Central memory CD4-positive, alpha-beta T cell (primary cell): ENCODE measurements at places on chromosomes 16 and 17.

DNA sequence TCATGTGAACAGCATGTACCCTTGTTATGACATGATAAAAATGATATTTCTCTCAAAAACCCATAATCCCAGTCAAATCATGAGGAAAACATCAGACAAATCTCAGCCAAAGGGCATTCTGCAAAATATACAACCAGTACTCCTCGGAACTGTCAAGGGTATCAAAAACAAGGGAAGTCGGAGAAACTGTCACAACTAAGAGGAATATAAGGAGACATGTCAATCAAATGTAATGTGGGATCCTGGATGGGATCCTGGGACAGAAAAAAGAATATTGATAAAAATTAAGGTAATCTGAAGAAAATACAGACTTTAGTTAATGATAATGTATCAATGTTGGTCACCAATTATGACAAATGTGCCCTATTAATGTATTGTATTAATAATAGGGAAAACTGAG is 15.6 kb upstream of the CDYL2 start:
- no peak for DNase-seq

DNA sequence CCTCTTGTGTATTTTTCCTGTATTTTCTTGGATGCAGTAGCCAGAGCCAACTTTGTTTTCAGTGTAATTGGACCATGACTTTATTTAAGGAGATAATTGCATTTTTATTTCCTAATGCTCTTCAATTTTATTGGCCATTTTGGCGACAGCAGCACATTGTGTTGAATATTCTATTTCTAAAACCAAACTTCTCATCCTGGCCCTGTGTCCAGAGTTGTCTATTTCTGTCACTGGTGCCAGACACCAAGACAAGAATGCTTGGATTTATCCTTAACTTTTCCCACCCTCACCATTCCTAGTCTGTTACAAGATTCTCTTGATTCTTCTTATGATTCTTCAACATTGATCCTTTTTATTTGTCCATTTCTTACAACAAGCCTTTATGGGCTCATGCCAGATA is 37.1 kb downstream of the ARHGAP44 start:
- no peak for DNase-seq

DNA sequence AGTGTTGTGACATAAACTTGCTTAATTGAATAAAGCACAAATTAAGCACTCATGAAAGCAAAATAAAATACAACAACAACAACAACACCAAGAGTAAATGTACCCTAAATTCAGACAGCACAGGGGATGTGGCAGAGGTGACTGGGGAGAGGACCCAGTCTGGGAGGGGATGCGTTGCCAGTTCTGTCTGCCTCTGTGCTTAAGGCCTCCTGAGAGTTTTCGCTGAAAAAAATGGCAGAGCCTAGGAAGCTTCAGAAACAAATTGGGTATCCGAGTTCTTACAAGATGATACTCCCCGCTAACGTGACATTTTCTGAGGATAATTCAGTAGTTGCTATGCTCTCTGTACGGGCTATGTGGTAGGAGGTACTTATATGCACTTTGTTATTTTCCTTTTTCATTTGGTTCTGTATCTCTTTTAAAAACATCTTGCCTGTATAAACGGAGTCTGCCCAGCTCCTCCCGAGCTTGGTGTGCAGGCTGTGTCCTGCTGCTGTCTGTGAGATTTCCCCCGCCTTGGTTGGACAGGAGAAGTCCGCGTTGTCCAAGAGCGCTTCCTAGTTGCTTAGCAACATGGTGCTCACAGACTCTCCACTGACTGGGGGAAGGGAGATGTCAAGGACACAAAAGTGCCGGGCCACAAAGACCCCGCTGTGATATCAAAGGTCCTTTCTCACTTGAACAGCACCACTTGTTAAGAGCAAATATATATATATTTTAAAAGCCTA is 134.2 kb upstream of the CPHXL start:
- no peak for DNase-seq

DNA sequence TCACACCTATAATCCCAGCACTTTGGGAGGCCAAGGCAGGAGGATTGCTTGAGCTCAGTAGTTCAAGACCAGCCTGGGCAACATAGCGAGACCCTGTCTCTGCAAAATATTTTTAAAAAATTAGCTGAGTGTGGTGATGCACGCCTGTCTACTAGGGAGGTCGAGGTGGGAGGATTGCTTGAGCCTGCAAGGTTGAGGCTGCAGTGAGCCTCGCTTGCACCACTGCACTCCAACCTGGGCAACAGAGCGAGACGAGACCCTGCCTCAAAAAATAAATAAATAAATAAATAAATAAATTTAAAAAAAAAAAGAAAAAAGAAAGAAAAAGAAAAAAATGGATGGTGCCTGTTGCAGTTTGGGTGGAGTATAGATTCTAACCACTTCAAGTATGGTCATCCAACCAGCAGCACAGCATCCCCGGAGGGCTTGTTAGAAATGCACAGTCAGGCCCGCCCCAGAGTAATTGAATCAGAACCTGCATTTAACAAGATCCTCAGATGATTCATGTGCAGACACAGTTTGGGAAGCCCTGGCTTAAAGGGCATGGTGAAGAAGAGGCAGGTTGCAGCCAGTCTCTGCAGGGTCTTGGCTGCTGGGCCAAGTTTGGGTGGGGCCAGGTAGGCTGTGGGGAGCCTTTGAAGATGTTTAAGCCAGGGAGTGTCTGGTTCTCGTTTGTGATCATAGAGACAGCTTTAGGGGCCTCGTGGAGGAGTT is 40.8 kb downstream of the MRC2 start:
- no peak for DNase-seq

- DNase-seq: no peak
Observed at GRCh38 chr17:74807441-74807840, 31.3 kb upstream of the NAT9 start.

DNA sequence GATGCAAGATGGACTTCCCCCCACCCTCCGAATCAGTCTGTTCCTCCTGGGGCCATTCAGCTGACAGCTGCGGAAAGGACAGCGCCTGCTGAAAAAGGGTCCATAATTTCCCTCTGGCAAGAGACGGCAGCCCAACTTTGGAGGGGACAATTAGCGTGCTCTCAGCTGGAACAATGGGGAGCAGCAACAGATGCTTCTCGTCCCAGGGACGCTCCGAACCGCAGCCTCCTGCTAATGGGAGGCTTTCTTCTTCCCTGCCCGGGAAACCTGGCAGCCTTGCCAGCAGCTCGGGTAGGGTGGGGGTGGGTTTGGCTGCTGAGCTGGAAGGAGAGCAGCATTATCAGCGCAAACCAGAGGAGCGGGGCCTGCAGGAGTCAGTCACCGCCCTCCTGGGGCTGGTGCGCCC is 500.0 kb upstream of the SALL1 start:
- DNase-seq: no peak

- DNase-seq: no peak
Observed at GRCh38 chr16:11596572-11597226, 10.0 kb upstream of the LITAF start.

GRCh38 chr16:27514806-27515205 is 34.9 kb downstream of the GTF3C1 start:
- DNase-seq: no peak

GRCh38 chr17:14417336-14417735 is 116.5 kb downstream of the HS3ST3B1 start:
- no peak for DNase-seq

- DNase-seq: peak; percentile 62
Observed at GRCh38 chr17:876272-876671, 94.1 kb downstream of the MRM3 start.

- no peak for DNase-seq
Observed at GRCh38 chr16:46466239-46466638, 154.9 kb downstream of the SHCBP1 start.

GRCh38 chr16:81526935-81527334 is 82.3 kb downstream of the CMIP start:
- DNase-seq: peak; percentile 19

DNA sequence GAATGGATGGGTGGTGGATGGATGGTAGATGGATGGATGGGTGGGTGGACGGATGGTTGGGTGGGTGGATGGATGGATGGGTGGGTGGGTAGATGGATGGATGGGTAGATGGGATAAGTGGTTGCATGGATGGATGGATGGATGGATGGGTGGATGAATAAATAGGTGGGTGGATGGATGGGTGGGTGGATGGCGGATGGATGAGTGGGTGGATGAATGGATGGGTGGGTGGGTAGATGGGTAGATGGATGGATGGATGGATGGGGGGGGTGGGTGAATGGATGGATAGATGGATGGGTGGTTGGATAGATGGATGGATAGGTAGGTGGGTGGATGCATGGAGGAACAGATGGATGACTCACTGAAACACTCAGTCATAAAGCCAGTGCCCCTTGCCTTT is 51.0 kb upstream of the FASN start:
- no peak for DNase-seq

- no peak for DNase-seq
Observed at GRCh38 chr17:1177016-1177700, 2.6 kb downstream of the ABR start.

- no peak for DNase-seq
Observed at GRCh38 chr17:10807704-10808128, 3.8 kb upstream of the TMEM238L start.

- DNase-seq: no peak
Observed at GRCh38 chr17:43832168-43832975, 574 bp downstream of the MPP3 start.

GRCh38 chr17:69335058-69335457 is 8.1 kb upstream of the ABCA5 start:
- DNase-seq: peak; percentile 4

DNA sequence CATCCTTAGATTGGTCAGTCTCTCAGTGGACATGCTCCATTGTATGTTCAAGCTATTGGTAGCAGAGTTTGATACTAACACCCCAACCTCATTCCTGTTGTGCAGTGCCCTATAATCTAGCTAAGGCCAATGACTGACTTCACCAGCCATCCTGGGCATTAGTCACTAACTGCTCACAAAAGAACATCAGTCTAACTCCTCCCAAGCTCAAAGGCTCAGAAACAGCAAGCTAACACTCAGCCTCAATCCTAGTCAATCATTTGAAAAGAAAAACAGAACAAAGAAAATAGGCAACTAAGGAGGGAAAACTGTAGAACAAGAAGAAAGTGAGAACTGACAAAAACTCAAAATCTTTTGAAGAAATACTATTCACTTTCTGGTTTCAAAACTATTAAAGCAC is 199.1 kb upstream of the C17orf78 start:
- DNase-seq: no peak

GRCh38 chr16:21697032-21697431 is 33.3 kb downstream of the OTOA start:
- DNase-seq: no peak

- no peak for DNase-seq
Observed at GRCh38 chr17:60863892-60864707, 186.4 kb downstream of the BCAS3 start.

- DNase-seq: no peak
Observed at GRCh38 chr17:49312722-49313121, 49.3 kb downstream of the ZNF652 start.

DNA sequence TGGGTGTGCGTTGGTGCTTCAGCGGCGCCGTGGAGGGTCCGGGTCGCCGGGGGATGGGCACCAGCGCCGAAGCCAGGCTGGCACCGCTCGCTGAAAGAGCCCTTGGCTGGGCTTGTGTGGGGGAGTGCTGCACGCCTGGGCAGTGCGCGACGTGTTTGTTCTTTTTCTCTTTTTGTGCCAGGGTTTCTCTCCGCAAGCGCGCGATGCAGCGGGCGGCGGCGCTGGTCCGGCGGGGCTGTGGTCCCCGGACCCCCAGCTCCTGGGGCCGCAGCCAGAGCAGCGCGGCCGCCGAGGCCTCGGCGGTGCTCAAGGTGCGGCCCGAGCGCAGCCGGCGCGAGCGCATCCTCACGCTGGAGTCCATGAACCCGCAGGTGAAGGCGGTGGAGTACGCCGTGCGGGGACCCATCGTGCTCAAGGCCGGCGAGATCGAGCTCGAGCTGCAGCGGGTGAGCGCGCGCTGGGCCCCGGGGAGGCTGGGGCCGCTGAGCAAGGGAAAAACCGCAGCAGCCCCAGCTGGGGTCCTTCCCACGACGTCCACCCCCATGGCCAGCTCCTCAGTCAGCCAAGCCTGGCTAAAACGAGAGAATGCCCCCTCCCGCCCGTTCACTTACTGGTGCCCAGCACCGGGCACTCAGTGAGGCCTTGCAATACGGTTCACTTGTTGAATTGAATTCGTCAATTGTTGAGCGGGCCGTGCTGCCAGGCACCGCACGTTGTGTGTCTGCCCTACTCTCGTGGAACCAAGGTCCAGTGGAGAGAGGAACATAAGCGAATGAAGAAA is 541 bp downstream of the GPT2 start:
- DNase-seq: no peak

DNA sequence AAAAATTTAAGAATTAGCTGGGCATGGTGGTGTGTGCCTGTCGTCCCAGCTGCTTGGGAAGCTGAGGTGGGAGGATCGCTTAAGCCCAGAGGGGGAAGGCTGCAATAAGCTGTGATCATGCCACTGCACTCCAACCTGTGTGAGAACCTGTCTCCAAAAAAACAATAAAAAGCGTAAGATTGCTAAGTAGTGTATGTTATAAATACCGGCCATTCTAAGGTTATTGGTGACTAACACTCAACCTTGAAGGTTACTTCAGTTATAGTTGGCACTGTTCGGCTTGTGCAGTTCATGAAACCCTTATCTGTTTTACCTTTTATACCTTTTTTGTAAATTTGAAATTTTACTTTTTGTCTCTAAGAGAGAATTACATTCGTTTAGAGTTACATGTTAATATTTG is 44.0 kb downstream of the PAFAH1B1 start:
- no peak for DNase-seq

DNA sequence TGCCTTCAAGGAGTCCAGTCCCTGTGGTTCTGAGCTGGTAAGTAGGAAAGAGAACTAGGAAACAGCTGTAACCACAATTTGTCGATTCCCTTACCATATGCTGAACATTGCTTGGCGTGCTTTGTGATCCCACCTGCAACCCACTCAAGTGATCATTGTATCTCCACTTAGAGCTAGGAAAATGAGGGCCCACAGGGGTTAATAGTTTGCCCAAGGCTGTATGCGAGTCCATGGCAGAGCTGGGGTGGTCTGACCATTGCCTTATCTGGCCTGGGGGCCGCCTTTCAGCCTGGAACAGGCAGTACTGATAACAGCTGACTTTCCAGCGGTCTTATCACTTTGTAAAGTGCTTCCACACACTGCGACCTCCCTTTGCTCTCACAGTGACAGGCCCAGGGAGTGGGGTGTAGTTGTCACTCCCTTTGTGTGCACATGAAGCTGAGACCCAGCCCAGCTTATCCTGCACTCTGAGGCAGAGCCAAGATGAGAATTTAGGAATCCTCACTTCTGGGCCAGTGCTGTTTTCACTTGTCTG is 9.8 kb downstream of the MYL4 start:
- no peak for DNase-seq

GRCh38 chr17:65529040-65529633 is 32.3 kb downstream of the AXIN2 start:
- no peak for DNase-seq

GRCh38 chr16:24279982-24280515 is 23.9 kb downstream of the CACNG3 start:
- no peak for DNase-seq

DNA sequence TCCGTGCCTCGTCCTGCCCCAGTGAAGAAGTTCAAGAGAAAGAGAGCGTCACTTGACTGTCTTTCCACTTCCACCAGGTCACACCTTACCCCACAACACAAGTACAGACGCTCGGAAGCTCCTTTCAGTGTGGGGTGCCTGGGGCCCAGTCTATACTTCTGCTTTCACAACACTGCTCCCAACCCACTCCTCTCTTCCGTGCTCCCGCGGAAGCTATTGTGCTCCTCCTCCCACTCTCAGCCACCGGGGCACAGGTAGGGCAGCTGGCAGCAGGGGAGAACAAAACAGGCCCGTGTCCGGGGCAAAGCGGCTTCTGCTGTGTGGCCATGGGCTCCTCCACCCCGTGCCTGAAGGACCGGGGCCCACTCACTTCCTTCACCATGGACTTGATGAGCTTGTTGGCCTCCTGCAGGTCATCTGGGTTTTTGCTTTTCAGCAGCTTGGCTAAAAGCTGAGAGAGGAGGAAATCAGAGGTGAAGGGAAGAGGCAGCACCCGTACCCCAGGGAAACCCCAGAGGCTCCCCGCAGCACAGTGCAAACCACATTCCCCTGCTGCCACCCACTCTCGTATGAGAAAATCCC is 18.9 kb downstream of the GGA3 start:
- DNase-seq: peak; percentile 84
